ENCODE measurements at places on chromosomes 1 and 21.

DNA sequence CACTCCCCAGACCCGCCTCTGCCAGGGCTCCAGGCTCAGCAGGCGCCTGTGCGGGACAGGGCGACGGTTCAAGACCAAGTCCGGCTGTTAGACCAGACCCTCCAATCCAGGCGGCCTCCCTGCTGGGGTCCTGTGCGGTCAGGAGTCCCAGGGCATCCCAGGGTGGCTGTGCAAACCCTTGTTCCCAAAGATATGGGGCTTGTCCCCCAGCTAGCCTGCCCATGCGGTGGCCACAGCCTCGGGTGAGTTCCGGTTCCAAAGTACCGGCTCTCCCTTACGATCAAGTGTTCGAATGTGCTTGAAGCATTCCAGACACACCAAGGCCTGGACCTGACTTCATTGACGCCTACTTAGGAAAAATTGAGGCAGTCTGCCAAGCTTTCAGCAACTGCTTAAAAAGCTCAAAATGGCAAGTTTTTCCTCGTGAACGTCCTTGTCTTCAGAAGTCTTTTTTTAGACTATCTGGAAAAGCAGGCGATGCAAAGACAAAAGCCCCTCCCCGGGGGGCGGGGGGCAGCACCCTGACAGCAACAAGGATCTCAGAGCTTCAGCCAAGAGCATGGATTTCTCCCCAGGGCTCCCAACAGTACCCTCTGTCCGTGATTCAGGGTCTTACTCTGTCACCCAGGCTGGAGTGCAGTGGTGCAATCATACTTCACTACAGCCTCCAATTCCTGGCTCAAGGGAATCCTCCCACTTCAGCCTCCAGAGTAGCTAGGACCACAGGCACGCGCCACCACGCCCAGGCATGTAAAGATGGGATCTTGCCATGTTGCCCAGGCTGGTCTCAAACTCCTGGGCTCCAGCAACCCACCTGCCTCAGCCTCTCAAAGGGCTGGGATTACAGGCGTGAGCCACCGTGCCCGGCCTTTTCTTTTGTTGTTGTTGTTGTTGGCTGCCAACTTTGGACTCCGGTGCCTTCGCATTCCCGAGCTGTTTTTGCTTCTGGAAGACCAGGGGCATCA is 2.3 kb downstream of the FAAP20 start:
- DNase-seq: no peak

DNA sequence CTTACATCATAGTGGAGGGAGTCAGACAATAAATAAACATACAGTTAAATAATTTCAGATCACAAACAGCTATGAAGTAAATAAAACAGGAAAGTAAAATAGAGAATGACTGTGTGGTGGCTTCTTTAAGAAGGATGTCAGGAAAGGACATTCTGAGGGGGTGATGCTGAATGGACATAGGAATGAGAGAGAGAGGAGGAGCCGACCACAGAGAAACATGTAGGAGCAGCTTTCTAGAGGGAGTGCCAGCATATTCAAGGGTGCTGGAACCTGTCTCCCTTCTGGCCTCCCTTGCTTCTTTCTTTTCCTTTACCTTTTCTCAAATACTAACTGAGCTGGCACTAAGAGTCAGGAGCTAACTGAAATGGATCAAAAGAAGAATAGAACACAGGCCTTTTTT is 20.5 kb upstream of the BCL10 start:
- peak; percentile 40 for DNase-seq

DNA sequence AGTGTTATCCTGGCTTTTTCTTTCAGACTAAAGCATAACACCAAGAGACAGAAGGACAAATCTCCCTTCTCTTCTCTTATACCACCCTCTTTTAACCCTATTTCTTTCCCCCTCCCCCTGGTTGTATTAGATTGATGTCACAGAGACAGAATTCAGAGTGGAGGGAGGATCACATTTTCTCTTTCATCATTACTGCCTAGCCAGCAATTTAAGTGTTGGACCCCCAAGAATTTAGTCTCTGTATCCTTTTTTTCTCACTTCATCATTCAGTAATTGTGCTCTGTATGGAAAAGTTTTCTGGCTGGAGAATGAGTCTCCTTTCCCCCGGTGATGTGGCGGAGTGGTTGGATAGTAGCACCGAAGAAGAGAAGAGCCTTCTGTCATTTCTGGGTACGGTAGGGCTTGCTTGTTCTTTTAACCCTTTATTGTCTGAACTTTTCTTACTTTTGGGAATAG is 124.8 kb downstream of the CLEC20A start:
- DNase-seq: no peak

DNA sequence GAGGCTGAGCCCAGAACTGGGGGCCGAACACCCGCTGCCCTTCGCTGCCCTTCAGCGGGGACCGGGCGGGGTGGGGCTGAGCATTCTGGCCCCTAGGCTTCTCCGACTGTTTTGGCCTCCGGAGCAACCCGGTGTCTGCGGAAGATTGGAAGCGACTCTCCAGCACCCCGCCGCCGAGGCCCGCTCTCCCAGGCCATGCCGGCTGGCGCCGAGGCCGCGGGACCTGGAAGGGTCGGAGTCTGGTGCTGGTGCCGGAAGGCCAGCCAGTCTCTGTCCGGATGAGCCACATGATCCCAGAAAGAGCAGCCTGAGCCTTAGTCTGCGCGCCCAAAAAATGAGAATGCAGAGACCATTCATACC is 272.0 kb downstream of the FOXD2 start:
- DNase-seq: no peak

DNA sequence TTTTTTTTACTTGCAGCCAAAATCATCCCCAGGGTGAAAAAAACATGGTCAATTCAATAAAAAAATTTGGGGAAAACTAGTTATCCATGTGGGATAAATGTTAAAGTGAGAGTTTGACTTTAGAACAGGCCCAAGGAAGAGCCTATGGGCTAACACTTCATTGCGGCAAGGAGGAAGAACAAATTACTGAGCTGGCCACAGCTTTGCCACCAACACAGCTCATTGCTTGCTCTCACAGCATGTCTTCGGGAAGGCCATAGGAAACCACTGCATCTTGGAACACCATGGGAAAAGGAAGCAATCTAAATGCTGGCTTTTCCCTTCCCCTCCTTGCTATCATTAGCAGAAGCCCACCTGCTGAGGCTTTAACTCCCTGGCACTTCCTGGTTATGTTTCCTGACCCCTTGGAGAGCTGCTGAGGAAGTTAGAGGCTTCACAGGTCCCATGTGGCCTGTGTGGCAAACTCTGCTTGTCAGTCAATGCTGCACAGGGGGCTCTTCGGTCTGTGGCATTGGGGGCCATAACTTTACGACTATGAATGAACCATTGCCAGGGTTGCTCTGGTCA is 86.0 kb downstream of the SLC25A24 start:
- no peak for DNase-seq

DNA sequence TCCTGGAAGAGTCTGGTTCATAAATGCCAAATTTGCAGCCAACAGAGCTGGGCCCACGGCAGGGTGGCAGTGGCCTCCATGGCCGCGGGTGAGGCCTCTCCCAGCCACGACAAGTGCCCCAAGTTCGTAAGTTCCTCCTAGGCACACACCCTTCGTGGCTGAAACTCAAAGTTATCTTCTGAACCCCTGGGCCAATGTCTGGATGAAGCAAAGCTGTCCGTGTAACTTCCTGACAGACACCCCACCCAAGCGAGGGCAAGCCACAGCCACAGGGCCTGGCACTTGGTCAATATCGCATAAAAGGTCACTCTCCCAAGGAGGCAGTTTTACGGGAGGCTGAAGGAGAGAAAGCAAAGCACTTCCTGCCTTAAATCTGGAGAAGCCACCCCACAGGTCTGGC is 27.8 kb upstream of the GPR153 start:
- no peak for DNase-seq

DNA sequence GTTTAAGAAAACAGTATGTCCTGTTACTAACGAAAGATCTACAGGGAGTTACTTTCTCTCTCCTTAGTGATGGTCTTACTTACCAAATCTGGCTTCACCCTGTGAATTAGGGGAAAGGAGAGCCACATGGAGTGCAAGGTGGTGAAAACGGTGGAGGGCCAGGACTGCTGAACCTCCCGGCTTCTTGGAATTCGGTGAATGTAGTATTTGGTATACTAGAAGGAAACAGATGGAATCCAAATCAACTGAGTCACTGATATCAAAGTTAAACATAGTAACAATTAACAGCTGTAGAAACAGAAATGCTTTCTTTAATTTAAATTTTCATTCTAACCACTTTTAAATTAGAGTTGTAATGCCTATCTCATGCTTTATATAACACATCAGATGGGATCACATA is 45.7 kb downstream of the ALG14 start:
- DNase-seq: no peak

GRCh38 chr1:90358448-90358847 is 358.7 kb downstream of the BARHL2 start:
- no peak for DNase-seq

- no peak for DNase-seq
Measured at GRCh38 chr1:18343581-18343980, 137.1 kb upstream of the KLHDC7A start.

DNA sequence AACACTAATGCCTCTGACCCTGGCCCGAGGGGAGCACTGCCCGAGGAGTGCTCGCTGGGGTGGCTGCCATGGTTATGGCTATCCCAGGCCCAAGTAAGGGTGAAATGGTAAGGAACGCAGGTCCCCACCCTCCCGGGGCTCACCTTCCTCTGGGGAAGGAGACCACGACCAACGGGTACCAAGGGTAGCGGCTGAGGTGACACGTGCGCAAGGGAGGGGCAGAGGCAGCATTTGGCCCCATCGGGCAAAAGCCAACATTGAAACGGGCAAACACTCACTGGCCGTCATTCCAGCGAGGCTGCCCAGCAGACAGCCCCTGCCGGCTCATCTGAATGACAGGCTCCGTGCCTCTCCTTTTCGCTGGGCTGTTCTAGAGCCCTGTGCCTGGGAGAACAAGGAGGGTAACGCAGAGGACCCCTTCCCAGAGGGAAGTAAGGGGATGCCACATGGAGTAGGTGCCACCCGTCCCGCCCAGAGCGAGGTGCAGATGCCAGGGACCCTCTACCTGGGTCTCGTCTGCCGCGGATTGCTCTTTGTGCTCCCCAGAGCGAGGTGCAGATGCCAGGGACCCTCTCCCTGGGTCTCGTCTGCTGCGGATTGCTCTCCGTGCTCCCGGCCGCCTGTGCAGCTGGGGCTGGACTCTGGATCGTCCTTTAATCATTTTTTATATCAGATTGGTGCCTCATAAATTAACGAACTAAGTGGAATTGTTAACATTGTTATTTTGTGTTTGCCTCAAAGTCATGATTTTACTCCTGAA is 16.2 kb downstream of the ACTRT2 start:
- DNase-seq: no peak

DNA sequence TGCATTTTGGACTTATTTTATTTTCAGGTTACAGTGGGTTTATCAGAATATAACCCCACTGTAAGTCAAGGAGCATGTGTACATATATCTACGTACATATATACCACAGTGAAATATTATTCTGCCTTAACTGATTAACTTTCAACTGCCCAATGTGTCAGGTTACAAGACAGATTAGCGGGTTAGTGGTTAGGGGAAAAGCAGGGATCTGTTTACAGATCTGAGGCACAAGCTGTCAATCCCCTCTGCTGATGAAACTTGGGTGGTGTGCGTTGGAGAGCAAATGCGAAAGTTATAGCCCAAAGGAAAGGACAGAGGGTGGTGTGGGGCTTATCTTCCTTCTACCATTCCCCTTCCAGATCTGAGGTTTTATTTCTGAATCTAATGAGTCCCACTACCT is 238.2 kb upstream of the KCNK2 start:
- DNase-seq: no peak

Measured in AG08395 (cell line).